ENCODE measurements at places on chromosomes 5 and 9.

GRCh38 chr9:128078504-128079434 is 10.7 kb downstream of the SLC25A25 start:
- no peak for DNase-seq

DNA sequence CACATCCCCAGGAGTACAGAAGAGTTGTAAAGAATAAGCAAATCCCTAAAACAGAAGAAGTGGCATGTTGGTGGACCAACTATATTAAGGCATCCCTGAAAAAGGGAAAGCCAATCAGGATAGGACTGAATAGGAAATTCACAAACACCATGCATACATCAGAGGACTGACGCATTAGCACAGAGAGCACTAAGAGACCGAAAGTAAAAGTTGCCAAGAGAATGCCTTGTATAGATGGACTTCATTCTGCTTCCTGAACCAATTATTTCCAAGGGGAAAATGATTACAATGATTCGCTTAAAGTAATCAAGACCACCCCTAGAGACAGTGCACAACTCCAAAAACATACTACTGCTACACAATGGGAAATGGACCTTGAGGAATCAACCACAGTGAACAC is 33.5 kb downstream of the SHC3 start:
- DNase-seq, result no peak

GRCh38 chr9:88593537-88594185 is 58.7 kb downstream of the NXNL2 start:
- no peak for DNase-seq

- no peak for DNase-seq
Observed at GRCh38 chr5:176658007-176658599, 10.8 kb downstream of the TSPAN17 start.

DNA sequence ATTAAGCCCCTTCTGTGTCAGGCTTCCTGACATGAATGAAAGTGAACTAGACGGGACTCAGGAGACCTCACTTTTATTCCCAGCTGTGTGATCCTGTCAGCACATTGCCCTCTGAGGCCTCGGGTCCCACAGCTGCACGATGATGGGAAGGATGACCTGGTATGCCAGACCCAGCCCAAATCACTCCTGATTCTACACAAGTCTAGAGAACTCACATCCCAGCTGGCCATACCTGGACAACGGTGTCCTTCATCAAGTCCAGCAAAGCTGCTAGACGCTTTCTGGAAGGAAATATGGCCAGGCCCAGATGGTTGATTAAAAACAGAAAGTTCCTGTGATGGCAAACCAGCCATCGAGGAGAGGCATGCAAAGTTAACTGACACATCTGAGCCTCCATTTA is 118.0 kb upstream of the FSTL4 start:
- DNase-seq, result no peak

DNA sequence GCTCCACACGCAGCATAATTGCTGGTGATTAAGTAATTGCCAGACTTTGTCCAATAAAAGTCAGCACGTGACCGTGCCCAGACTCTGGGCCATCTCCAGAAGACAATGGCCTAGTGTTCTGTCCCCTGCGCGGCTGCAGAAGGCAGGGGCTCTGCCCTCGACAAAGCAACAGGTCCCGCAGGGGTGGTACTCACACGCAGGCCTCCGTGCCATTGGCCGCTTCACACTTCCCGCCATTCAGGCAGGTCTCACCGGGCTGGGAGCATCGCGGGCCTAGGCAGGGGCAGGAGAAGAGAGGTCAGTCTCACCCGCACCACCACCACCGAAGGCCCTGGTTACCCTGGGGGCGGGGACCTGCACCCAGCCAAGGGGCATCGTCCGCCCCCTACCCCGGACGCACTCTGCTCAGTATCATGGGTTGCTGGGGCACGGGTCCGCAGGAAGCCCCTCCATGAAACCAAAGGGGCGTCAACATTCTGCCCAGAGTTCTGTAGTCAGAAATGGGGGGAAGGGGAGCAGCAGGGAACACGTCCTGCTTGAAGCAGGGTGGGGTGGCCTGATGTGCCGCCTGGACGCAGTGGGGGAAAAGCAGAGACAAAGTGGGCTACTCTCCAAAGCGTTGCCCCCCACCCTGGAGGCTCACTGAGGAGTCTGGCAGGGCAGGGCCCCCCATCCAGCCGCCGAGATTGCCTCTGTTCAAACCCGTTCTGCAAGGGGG is 1.9 kb downstream of the NOTCH1 start:
- DNase-seq, result no peak

- no peak for DNase-seq
Observed at GRCh38 chr9:83061990-83062650, 822 bp downstream of the RASEF start.

- DNase-seq, result no peak
Observed at GRCh38 chr5:98827161-98827560, 53.7 kb downstream of the RGMB start.

DNA sequence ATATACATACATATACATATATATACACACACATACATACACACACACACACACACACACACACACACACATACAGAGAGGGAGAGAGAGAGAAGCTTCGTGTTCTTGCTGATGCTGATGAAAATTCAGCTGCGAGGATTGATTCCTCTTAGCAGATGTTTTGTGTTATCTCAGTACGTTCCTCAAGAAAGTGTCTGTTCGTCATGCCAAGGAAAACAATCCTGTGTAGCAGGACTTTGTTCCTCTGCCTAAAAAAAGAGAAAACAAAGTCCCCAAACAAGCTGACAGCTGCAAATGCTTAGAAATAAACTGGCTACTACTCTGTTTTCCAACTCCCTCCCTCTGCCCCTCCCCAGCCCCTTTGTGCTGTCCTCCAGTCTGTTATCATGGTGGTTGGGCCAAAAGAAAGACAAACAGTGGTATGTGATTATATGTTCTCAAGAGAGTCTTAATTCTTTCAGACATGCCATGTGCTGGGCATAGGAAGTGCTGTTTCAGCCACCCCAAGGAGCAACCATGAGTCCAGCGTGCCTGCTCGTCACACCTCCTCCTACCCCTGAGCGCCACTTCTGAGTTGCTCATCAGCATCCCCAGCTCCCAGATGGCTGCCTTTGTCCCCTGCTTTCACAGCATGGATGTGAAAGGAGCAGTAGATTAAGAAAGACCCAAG is 71.5 kb upstream of the EQTN start:
- DNase-seq, result no peak

- no peak for DNase-seq
Observed at GRCh38 chr5:96257904-96258303, 175.1 kb downstream of the PCSK1 start.

- DNase-seq, result no peak
Observed at GRCh38 chr9:108136656-108137055, 647.1 kb upstream of the KLF4 start.

GRCh38 chr5:68395302-68395701 is 179.7 kb downstream of the PIK3R1 start:
- no peak for DNase-seq

- no peak for DNase-seq
Observed at GRCh38 chr9:18791074-18791473, 241.9 kb downstream of the SAXO1 start.

DNA sequence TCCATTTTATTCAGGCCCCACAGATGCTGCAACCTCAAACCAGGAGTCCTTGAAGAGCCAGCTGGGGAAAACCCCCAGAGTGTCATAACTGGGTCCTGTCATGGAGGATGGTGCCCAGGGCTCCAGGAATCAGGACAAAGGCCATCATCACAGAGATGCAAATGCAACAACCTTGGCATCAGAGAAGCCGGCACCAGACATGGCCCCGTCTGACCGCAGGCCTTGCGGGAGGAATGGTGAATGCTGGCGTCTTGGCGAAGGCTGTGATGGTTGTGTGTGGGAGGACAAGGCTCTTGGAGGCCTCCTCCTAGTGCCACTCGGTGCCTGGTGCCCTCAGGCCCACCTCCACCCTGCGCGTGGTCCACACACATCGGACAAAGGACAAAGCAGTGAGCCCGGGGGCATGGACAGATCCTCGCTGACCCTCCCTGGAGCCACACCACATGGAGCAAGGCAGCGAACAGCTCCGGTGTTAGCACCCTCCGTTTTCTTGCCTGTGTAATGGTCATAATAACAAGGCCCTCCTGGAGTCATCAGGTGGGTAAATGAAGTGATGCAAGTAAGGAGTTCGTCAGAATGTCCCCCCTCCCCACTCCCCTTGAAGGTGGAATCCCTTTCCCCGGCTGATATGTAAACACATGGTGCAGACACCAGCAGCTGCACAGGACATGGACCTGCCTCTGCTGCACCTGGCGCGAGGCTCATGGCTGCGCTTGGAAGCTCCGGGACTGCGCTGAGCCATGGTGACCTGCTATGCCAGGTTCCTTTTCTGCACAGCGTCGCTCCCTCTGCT is 380.7 kb downstream of the IRX2 start:
- DNase-seq, result no peak

- DNase-seq, result no peak
Observed at GRCh38 chr9:111036946-111037345, 1.3 kb downstream of the LPAR1 start.

DNA sequence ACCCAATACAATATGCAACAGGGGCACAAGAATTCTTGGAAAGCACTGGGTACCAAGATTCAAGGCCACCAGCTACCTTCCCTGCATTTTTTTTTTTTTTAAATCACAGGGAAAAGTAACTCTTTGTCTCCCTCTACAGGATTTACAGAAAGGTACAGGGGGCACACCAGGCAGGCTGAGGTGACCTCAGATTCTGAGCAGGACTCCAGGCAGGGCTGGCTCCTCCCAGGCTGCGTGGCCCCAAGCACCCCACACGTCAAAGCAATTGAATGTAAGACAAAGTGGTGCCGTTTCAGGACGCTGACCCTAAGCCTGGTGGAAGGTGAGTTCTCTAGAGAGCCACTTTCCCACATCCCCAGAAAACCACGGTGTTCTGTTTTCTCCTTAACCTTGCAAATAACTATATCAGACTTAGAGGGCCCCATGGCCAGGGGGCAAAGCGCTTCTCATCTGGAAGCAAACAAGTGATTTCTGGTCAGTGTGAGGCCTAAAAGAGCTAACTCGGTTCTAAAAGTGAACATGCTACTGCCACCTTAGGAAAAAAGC is 222.6 kb downstream of the ROR2 start:
- no peak for DNase-seq

DNA sequence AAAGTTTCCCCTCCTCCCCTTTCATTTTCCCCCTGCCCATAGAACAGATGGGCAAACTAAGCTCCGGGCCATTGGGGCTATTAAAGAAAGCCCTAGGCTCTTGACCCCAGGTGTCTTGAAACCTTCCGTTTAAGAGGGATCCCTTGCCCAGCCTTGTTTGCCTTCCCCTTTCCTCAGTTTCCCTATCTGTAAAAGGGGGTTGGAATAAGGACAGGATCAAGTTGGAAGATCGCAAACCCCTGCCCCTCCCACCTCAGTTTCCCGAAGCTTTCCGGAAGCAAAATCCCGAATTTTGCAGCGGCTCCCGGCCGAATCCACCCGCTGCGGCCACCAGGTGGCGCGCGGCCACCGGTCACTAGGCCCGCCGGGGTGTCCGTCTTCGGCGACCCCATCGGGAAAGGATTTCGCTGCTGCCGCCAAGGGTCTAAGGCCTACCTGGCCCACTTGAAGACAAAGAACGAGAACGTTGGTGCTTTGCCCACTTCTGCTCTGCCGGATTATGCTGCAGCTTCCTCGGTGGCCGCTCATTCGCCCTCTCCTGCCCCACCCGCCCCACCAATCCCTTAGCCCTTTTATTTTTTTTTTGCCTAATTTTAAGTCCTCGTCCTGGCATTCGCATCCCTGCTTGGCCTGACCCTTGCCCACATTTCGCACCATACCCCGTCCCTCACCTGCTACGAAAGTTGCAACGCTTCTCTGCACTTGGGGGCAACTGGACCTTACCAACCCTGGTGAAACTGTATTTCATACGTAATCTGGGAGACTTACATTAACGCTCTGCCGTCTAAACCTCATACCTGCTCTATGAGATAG is 962 bp upstream of the NR6A1 start:
- DNase-seq, result no peak

GRCh38 chr9:98162613-98163012 is 29.8 kb downstream of the CORO2A start:
- no peak for DNase-seq

DNA sequence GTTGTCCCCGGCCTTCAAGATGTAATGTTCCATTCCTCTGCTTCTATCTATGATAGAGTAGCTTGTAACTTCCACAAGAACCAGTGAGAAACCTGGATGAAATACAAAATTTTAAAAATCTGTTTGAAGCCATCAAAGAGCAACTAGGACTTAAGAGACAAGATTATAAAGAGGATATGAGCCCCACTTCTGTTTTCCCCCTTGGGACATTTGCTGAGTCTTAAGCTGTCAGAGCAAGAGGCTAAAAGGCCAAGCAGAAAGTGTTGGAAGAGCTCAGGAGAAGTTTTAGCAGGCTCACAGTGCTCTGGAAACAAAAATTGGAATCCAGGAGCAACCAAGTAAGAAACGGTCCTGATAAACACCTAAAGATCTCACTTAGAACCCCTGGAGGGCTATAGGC is 76.1 kb downstream of the ADRB2 start:
- DNase-seq, result no peak

GRCh38 chr5:148898413-148899075 is 72.1 kb downstream of the ADRB2 start:
- DNase-seq, result no peak

GRCh38 chr5:66516550-66516949 is 79.6 kb upstream of the MAST4 start:
- DNase-seq, result no peak

DNA sequence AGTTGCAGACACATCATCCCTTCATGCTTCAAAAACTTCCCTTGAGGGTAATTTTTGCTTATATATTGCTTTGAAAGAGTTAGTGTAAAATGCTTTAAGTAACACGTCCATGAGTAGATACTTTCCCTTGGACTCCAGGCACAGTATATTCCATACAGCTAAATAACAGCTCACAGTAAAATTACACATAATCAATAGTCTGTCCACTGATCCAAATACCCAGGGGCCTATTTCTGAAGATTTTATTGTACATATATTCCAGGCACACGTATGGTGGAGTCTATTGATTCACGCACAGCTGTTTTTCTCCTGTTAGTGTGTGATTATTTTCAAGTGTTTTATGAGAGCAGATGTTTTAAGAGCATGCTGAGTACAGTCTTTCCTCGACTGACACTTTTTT is 223.7 kb upstream of the GRAMD2B start:
- DNase-seq, result no peak

DNA sequence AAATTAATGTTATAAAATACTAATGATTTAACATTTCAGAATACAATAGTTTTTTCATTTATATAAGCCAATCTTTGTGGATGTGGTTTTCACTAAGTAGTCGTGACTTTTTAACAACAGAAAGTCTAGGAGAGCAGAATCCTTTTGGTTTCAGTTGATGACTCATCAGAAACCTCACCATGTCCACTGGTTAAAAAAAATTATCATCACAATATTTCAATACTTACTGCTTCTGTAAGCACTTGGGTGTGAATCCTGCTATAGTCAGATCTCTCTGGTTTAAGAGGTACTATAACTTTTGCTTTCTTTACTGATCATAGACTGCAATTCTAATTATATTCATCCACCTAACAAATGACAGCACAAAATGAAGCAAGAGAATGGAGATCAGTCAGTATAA is 77.2 kb downstream of the MRPS30 start:
- DNase-seq, result no peak

Data from SIG-M5 (cell line).